ENCODE measurements at places on chromosomes 11 and 22.

DNA sequence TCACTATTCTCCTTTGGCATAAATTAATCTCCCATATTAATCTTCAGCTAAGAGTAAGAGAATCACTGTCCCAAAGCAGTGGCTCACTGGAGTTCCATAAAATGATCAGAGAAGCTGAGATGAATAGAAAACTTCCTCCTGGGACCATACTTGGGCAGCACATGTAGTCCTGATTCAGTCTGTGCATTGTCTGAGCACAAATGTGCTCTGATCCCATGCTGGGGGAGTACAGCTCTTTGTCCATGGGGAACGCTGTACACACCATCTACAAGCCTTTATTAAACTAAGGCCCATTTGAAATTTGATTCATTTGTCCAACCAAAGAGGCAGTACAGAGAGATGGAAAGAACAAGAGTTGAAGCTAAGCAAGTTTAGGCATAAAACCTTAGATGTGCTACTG lies 147.4 kb upstream of the PGR start:
- no peak for DNase-seq

DNA sequence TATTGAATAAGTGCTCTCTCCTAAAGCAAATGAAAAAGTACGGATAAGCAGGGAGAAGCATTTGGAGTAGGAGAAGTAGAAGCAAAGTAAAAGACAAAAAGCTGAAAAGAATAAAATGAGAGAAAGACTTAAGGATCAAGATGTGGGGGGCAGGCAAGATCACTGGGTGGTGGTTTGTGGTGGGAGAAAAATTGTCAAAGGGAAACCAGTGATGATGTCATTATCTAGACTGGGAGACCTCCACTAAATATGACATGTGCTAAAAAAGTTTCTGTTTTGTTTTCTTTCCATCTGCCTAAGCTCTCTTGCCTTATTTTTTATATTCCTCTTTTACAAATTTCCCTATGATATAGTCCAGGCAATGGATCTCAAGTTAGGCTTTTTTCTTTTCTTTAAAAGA lies 14.8 kb upstream of the MAML2 start:
- DNase-seq: no peak

DNA sequence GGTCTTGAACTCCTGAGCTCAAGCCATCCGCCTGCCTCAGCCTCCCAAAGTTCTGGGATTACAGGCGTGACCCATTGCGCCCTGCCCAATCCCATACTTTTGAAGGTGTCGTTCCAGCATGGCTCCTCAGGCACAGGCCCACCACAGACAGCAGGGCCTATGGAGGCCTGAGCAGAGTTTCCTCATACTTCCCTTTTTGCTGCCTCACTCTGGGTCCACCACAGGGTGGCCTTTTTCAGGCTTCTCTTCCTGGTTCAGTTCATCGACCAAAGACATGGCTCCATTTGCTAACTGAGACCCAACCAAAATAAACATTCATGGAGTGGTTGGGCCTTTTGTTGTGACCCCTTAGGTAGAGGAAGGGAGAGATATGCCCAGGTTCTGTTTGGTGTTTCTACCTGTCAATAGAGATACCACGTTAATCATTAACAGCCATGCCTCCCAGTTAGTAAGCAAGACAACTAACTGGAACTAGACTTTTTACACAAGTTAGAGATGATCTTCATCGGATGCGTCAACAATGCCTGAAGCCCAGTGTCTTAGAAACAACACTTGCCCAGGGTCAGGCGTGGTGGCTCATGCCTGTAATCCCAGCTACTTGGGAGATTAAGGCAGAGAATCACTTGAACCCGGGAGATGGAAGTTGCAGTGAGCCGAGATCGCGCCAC lies 35.1 kb downstream of the TRIOBP start:
- no peak for DNase-seq

GRCh38 chr22:43561415-43562178 lies 149.8 kb downstream of the MPPED1 start:
- DNase-seq: no peak

DNA sequence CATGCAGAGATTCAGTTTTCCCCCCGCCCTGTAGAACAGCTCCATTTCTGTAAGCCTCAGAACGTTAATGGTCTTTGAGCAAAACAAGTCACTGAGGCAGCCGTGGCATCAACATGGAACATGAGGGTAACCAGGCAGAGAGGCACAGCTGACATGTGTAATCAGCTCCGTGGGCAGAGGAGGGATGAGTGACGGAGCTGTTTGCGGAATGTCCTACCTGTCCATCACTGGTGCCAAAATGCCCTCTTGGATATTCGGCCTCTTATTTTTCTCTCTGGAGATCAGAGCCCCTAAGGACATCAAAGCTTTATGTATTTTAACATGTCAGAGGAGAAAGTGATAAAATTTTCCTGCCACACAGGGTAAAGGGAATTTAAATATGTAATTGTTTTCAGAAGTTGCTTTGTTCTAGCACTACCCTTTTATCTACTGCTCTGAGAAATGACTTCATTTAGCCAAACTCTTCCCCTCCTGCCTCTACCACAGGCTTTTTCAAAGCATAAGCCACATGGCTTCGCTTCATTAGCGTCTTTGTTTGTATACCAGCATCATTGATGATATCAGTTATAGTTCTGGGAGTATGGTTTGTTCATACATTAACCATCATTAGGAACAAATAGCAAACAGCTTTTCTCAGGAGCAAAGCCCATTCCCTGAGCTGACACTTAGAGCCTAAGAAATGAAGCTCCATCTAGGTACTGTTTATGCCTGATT lies 32.9 kb downstream of the C11orf71 start:
- DNase-seq: no peak

- DNase-seq: no peak
These were observed 78.4 kb upstream of the TP53I11 start for GRCh38 chr11:45028911-45029682.

GRCh38 chr22:21102659-21103267 lies 57.0 kb downstream of the LRRC74B start:
- DNase-seq: peak; percentile 75

GRCh38 chr11:58301576-58301975 lies 33.5 kb upstream of the OR10W1 start:
- no peak for DNase-seq

- DNase-seq: no peak
These were observed 53.1 kb downstream of the GGTLC2 start for GRCh38 chr22:22697377-22698117.

- no peak for DNase-seq
These were observed 40.6 kb downstream of the PARVA start for GRCh38 chr11:12417691-12418611.

DNA sequence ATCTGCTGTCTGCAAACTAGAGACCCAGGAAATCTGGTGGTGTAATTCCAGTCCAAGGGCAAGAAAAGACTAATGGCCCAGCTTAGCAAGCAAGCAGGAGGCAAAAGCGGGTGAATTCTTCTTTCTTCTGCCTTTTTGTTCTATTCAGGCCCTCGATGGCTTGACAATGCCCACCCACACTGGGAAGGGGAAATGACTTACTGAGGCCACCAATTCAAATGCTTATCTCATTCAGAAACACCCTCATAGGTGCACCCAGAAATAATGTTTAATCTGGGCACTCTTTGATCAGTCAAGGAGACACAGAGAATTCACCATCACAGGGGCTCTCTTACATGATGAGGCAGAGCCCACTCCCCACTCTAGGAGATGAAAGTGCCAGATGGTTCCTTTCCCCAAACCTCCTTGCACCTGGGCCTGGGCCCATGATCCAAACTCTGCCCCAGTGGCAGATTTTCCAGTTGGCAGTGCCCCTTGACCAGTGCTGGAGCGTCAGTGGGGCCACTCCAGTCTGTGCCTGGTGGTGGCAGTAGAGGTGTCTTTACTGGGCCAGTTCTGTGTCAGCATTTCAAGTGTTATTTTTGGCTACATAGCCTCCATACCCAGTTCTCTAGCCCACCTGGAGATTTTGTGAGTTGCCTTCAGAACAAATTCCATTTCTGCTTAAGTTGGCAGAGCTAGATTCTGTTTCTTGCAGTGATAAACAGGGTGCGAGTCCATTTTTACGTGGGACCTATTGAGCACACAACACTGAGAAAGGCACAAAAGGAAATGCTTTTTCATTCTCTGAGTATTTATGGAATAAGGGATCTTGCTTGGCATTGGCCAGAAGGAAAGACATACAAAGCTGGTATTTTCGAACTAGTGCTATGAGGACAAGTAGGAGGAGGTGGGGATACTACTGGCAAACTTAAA lies 7.5 kb downstream of the ELMOD1 start:
- DNase-seq: no peak

- DNase-seq: no peak
These were observed 29.1 kb downstream of the NFRKB start for GRCh38 chr11:129866311-129866710.

- no peak for DNase-seq
These were observed 37.0 kb upstream of the HEPHL1 start for GRCh38 chr11:93984196-93984567.

DNA sequence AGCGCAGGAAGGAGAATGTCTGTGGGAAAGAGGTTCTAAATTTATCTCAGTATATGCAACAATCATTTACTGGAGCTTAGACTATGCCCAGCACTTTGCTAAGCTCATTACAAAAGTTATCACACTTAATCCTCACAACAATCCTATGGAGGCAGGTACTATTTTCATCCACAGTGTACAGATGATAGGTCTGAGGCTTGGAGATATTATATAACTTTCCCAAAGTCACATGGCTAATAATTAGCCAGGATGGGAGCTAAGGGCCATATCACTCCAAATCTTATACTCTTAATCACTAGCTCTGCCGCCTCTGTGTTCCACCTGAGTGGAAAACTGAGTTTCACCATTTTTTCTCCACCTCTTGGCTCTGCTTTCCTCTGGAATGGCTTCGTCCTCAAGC lies 47.3 kb upstream of the CAPRIN1 start:
- no peak for DNase-seq

DNA sequence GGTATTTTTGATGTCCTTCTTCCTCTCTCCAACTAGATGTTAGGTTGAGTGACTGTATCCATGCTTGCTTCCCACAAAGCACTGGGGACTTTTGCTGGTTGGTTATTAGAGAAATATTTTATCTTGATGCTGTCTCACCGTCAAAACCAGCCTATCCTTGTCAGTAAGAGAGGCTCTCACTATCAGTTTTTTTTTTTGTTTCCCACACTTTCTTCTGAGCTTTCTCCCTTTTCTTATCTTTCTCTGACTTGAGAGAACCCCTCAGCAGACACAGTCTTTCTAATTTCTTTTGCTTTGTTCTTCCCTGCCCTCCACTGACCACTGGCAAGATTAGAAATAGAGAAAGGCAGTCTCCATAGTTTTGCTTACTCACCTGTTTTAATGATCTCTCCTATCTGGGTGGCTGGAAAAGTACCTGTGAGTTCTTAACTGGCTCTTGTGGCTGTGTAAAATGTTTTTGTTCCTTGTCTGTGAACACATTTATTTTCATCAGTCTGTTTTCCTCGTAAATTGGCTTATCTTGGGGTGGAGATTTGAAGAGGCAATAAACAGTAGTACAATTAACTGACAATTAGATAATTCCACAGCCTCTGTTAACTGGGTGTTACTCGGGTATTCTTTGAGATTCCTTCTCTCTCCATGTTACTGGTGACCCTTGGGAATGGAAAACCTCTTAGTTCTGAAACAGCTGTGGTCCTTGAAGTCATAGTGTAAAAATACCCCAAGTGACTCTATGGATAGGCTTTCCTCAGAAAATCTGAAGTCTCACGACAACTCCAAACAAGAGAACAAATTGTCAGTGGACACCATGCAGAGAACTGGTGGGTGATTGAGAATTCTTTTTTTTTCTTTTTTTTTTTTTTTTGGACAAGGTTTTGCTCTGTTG lies at the start of gene NXPE1:
TSS of gene NXPE1 (minus strand) at position 457 of the 886 bp plus-strand sequence. CDS start 8,680 bp downstream, outside the sequence.
- DNase-seq: no peak

GRCh38 chr22:39117585-39118191 lies 20.6 kb downstream of the APOBEC3H start:
- peak; percentile 63 for DNase-seq

GRCh38 chr11:84581083-84581482 lies 1046.1 kb downstream of the DLG2 start:
- no peak for DNase-seq

GRCh38 chr22:34114406-34114805 lies 194.1 kb upstream of the LARGE1 start:
- DNase-seq: no peak

DNA sequence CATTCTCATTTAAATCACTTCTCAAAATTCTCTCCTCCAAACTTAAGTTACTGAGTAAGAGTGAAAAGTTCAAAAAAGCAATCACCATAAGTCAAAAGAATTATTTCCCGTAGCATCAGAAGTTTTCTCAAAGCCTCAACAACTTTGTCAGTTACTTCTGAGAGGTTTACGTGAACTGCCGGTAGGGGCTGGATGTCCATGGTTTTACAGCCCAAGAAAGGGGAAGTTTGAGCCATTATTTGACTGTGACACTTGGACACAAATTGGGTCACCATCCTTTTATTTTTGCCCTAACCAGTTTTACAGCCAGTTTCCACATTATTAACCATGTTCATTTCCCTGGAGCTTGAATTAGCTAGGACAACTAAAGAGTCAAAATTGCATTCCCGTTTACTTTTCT lies 7.5 kb downstream of the POU2AF3 start:
- DNase-seq: no peak

GRCh38 chr11:72630104-72630852 lies 43.9 kb downstream of the PDE2A start:
- DNase-seq: no peak

DNA sequence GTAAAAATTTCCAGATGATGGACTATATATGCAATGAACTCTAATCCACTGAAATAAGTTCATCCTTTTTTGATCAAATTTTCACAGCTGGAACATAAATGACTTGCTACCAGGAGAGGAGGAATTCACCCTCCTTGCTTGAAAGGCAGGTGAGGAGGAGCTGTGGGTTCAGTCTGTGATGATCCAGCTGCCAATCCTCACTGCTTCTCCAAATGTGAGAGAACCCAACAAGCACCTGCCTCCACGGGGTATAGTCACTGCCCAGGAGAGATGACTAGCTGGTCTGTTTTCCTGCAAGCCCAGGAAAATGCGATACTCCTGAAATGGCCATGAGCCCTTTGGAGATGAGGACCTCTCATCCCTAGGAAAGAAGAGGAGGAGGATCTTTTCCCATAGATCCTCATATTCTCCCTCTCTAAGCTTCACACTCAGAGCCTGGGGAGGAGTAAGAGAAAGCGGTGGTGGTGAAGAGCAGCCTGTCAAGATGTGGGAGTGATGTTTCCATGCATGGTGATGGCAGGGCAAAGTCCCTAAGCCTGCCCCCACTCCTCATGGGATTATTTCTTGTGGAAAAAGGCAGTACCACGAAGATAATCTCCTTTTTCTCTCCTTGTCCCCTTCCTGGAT lies 77.9 kb upstream of the USP47 start:
- DNase-seq: no peak

DNA sequence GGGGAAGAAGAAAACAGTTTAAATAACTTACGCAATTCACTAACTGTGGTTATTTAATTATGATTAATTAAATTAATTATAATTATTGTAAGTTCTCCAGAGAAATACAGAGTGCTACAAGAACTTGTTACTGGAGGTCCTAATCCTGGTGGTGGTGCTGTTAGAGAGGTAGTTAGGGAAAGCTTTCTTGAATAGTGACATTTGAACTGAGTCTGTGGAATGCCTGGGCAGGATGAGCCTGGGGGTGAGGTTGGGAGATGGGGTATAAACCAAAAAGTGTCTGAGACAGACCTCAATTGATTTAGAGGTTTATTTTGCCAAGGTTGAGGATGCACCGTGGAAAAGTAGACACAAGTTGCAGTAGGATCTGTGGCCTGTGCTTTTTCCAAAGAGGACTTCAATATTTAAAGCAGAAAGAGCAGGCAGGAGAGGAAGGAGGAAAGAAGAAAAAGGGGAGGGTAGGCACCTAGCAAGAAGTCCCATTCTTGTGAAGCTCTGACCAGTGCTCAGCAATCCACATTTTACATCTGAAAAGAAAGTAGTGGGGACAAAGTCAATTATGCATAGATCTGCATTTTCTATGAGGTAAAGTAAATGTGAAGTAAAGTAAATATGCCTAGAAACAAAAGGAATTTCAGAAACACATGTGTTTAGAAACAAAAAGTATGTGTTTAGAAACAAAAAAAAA lies 4.4 kb upstream of the ZNF202 start:
- no peak for DNase-seq

All from stimulated activated CD8-positive, alpha-beta memory T cell treated with anti-CD3 and anti-CD28 coated beads, Interleukin-2, amount 100 ng/mL, for 48 hours (primary cell).